Activated CD4-positive, alpha-beta T cell treated with anti-CD3 and anti-CD28 coated beads, Interleukin-2, amount 50 U/mL, for 24 hours (primary cell): ENCODE measurements at places on chromosomes 3 and 15.

GRCh38 chr15:56252386-56252785, 8.7 kb upstream of the RFX7 start:
- DNase-seq: no peak

- no peak for DNase-seq
Observed at GRCh38 chr3:77933926-77934325, 894.0 kb downstream of the ROBO2 start.

DNA sequence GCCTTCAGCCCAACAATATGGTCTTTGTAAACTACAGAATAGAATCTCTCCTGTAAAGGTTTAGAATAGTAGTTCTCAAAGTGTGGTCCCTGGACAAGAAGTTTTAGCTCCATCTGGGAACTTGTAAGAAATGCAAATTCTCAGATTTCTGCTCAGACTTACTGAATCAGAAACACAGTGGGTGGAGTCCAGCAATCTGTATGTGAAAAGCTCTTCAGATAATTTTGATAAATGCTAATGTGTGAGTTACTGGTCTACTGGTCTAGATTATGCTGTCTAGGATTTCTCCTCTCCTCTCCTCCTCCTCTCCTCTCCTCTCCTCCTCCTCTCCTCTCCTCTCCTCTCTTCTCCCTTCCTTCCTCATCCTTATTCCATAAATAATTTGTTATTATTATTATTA, 57.5 kb downstream of the RBMS3 start:
- DNase-seq: no peak

- DNase-seq: no peak
Observed at GRCh38 chr3:16289144-16289889, 24.3 kb downstream of the OXNAD1 start.

DNA sequence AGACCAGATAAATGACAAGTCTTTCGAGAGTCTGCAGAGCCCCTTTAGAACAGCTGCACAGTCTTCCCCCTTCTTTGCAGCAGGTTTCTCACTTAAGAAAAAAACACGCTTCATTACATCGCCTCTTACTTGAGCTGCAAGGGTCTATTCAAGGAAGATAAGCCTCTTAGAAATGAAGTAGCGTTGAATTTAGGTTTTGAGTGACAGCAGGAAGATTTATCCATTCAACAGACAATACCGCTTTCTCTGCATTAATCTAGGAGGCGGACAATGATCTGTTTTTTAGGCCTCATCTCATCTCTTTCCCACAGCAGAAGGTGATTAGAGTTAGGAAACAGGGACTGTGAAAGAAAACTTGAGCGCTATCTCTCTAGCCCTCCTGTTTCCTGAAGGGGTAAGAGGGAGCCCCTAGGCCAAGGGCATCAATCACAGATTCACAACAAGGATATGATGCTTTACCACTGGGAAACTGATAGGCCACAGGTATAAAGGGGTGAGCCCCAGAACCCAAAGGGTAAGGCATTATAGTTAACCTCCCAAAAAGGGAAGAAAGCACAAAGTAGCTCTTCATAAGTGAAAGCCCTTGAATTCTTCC, 84.3 kb downstream of the MECOM start:
- no peak for DNase-seq

GRCh38 chr15:96372554-96372953, 42.1 kb downstream of the NR2F2 start:
- no peak for DNase-seq

- no peak for DNase-seq
Observed at GRCh38 chr15:99344639-99345038, 93.4 kb downstream of the LRRC28 start.

GRCh38 chr3:48684480-48685143, 1.1 kb downstream of the NCKIPSD start:
- no peak for DNase-seq

GRCh38 chr3:12611117-12611516, 52.8 kb downstream of the RAF1 start:
- DNase-seq: no peak

GRCh38 chr15:64665179-64665578, 110.2 kb downstream of the RBPMS2 start:
- DNase-seq: no peak

DNA sequence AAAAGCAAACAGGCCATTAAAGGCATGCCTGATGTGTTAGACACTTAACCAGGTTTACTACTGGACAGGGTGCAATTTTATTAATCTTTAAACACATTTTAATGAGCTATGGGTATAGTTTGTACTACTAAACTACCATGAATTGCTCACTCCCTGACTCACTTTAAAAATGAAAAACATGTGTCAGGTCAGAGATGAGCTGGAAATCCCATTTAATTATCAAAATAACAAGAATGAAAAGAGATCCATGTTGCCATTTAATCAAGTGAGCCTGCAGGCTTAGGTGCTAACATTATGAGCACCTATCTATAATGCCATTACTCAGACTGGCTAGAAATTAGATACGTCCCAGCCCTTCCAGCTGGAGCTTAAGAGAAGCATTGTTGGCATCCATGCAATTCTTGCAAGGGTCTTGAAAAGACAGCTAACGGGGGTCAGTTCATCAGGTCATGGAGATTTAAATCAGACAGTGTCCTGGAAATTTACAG, 224.4 kb downstream of the THRB start:
- no peak for DNase-seq
